ENCODE measurements at places on chromosomes 4 and X. TPM values are rescaled to one million over a fixed set of nuclear protein-coding genes. Genes with fewer than 3 reads are reported as not detected.

Gene RLIM
- total RNA-seq = 31.7 TPM

GRCh38 chr4:105436414-105436813 is 37.4 kb downstream of the PPA2 start:
- no peak for DNase-seq
- no peak overlapping the region for H3K27ac ChIP-seq
- no peaks in the 10 kb centered on the region for H3K27me3 ChIP-seq
- peaks cover 63% of the 10 kb centered on the region for H3K36me3 ChIP-seq

DNA sequence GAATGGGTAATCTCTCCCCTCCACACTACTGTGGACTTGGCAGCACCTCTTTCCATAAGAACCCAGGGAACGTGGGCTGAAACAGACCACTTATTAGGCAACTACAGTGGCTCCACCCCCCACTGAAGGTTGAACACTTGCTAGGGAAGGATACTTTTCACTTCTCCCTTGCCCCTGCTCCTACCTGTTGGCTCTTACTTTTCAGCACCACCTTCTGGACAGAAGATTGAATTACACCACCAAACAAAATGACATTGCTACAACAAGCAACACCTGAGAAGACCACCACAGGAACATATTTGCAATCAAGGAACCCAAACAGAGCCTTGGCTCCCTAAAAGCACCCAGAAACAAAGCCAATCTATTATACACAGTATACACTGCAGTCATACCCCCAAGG is 132.1 kb upstream of the CXCL13 start:
- H3K27ac ChIP-seq = no peak overlapping the region
- H3K4me3 ChIP-seq = no peak overlapping the region
- H3K27me3 ChIP-seq = no peaks in the 10 kb centered on the region
- no peaks in the 10 kb centered on the region for H3K36me3 ChIP-seq
- H3K4me1 ChIP-seq = no peaks in the 10 kb centered on the region

- no peaks in the 10 kb centered on the region for H3K27me3 ChIP-seq
- DNase-seq = no peak
- no peak overlapping the region for H3K4me3 ChIP-seq
Observed at GRCh38 chr4:5166377-5166776, 115.1 kb downstream of the STK32B start.

GRCh38 chrX:124234348-124234747 is 98.1 kb upstream of the TEX13D start:
- no peak overlapping the region for H3K27ac ChIP-seq
- no peak for DNase-seq
- H3K4me1 ChIP-seq = no peaks in the 10 kb centered on the region
- H3K36me3 ChIP-seq = no peaks in the 10 kb centered on the region

- no peak overlapping the region for H3K4me3 ChIP-seq
- H3K4me1 ChIP-seq = no peaks in the 10 kb centered on the region
- no peak for DNase-seq
- H3K27ac ChIP-seq = no peak overlapping the region
- no peaks in the 10 kb centered on the region for H3K36me3 ChIP-seq
Observed at GRCh38 chr4:77651820-77652219, 46.2 kb downstream of the CXCL13 start.

- H3K4me3 ChIP-seq = no peak overlapping the region
- no peak for DNase-seq
- H3K4me1 ChIP-seq = no peaks in the 10 kb centered on the region
- peaks cover 3% of the 10 kb centered on the region for H3K36me3 ChIP-seq
- H3K27me3 ChIP-seq = no peaks in the 10 kb centered on the region
Observed at GRCh38 chrX:110153244-110153643, 150.3 kb downstream of the TMEM164 start.

Gene EREG
- 1.1 TPM for total RNA-seq

- no peak overlapping the region for H3K27ac ChIP-seq
- H3K4me3 ChIP-seq = no peak overlapping the region
- H3K4me1 ChIP-seq = no peaks in the 10 kb centered on the region
Observed at GRCh38 chrX:130415201-130415600, 13.4 kb downstream of the RBMX2 start.

DNA sequence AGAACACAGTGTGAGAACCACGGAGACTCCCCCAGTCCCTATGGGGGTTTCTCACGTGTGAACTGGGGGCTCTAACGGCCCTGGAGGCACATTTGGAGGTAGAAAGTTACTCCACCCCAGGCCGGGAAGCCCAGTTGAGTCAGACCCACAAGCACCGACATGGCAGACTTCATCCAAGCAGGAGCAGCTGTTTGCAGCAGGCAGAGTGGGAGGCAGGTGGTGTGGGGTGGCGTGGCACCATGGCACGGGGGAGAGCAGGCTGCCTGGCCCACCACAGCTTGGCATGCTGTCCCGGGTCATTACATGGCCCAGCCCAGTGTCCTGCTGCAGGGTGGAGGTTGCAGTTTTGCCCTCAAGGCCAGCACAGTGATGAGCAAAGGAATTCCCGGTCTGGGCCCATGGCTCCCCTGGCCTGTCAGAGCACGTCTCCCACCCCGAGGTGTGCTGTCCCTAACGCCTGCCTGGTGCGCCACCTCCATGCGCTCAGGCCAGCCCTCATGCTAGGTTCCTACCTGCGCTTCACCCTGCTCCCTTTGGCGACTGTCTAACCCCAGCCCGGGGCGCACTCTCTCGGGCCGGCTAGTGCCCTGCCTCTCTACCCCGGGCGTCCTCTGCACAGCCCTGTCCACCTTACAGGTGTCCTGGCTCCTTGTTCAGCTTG is 90.6 kb upstream of the AFAP1 start:
- H3K27me3 ChIP-seq = no peaks in the 10 kb centered on the region
- no peak overlapping the region for H3K27ac ChIP-seq
- DNase-seq = no peak
- no peak overlapping the region for H3K4me3 ChIP-seq
- no peaks in the 10 kb centered on the region for H3K36me3 ChIP-seq

Gene BCOR
- total RNA-seq = 25.7 TPM

DNA sequence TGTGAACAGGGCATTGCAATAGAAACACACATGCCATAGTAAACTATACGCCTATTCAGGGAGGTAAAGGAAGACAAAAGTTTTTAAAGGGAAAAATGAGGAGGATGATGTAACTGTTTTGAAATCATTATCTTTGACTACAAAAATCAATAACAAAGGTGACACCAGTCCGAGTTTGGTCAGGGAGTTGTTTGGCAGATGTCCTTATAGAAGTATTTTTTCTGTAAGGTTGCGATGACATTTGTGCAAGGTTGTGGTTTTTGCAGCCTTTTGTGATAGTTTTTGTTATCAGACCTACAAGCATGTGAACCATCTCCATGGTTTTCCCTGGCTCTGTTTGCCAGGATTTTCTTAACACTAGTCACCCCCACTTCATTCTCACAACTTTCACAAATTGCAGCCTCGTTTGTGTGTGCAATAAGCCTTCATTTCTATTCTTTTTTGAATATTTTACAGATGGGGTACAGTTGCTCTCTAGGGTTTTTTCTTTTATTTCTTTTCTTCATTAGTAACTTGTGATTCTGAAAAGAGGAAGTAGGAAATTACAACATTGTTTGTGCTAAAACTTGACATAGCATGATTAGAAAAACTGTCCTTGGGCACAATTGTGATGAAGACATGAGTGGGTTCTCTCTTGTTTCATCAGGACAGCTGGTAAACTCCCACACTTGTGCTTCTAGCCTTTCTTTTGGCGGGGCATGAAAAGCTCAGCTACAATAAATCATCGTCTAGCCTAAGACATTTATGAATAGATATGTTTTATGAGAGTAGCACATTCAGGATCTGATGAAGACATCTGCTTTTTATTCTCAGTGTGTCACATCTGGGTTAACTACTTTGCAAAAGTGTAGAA is 60.2 kb upstream of the PNPLA4 start:
- no peaks in the 10 kb centered on the region for H3K27me3 ChIP-seq
- H3K4me1 ChIP-seq = no peaks in the 10 kb centered on the region

DNA sequence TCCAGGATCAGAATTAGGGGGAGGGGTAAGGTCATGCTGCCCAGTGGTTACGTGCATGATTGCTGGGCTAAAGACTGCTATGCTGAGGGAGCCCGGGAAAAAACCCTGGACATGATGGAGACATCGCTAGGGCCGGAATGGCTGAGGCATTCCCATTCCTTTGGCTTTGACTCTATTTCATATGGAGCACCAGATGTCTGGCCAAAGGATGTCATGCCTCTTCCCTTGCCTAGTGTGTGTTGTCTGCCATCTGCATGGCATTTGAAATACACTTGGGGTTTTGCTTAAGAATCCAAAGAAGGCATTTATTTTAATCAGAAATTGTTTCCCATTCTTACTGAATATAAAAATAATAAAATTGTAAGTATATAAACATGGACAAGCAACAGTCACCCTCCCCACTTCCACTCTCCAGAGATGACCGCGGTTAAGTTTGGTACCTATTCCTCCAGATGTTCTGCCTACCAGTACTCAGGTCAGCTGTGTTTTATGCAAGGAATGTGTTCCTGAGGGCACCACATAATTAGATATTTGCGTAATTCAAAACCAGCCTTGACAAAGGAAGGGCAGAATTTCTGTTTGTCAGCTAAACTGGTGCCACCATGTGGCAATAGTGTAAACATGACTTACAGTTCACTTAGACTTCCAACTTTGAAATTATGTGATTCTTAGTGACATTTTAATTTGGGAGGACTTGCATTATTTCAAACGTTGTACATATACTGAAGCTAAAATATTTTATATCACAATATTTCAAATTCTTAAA is 105.9 kb downstream of the CT47B1 start:
- H3K27ac ChIP-seq = no peak overlapping the region
- no peaks in the 10 kb centered on the region for H3K4me1 ChIP-seq
- DNase-seq = no peak
- H3K27me3 ChIP-seq = no peaks in the 10 kb centered on the region
- H3K4me3 ChIP-seq = no peak overlapping the region
- no peaks in the 10 kb centered on the region for H3K36me3 ChIP-seq

DNA sequence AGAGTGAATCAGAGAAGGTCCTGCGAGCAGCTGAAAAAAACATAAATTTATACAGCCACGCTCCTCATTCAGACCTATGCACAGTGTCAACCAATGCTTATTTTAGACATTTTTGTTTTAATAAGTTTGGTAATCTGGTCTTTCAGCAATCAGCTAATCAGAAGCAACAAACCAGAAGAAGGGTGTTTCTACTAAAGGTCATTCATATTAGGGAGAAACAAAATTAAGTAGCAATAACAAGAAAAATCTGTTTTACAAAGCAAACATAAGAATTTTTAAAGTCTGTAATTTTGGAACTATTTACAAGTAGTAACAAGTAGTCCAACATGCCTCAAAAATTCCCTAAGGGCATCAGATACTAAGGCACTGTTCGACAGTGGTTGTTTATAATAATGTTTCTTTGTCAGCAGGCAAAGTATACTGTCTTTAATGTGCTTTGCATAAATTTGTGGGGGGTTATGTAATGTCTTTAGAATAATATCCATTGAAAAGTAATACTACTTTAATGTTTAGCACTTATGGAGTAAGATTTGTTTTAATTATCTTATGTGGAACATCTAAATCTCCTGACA is 82.8 kb downstream of the PHOX2B start:
- H3K36me3 ChIP-seq = peaks cover 52% of the 10 kb centered on the region
- no peaks in the 10 kb centered on the region for H3K4me1 ChIP-seq
- no peaks in the 10 kb centered on the region for H3K27me3 ChIP-seq
- no peak overlapping the region for H3K4me3 ChIP-seq
- no peak overlapping the region for H3K27ac ChIP-seq
- DNase-seq = no peak

- no peaks in the 10 kb centered on the region for H3K36me3 ChIP-seq
- no peak overlapping the region for H3K4me3 ChIP-seq
- H3K27ac ChIP-seq = no peak overlapping the region
Observed at GRCh38 chr4:22485737-22486136, 30.1 kb downstream of the ADGRA3 start.

- no peak for DNase-seq
- no peak overlapping the region for H3K4me3 ChIP-seq
- no peaks in the 10 kb centered on the region for H3K27me3 ChIP-seq
- no peaks in the 10 kb centered on the region for H3K36me3 ChIP-seq
- H3K4me1 ChIP-seq = no peaks in the 10 kb centered on the region
- no peak overlapping the region for H3K27ac ChIP-seq
Observed at GRCh38 chrX:103913356-103914020, 48.9 kb upstream of the TMSB15B start.

GRCh38 chrX:2714551-2714950 is 23.5 kb downstream of the CD99 start:
- no peak for DNase-seq
- H3K27me3 ChIP-seq = no peaks in the 10 kb centered on the region
- H3K4me3 ChIP-seq = no peak overlapping the region
- H3K36me3 ChIP-seq = peaks cover 79% of the 10 kb centered on the region

GRCh38 chr4:166724369-166724768 is 509.9 kb downstream of the SPOCK3 start:
- no peaks in the 10 kb centered on the region for H3K4me1 ChIP-seq
- no peaks in the 10 kb centered on the region for H3K27me3 ChIP-seq
- no peak overlapping the region for H3K27ac ChIP-seq
- no peak for DNase-seq
- no peaks in the 10 kb centered on the region for H3K36me3 ChIP-seq

GRCh38 chr4:7736436-7737267 is 203.0 kb downstream of the AFAP1 start:
- no peaks in the 10 kb centered on the region for H3K36me3 ChIP-seq
- no peaks in the 10 kb centered on the region for H3K27me3 ChIP-seq
- H3K4me1 ChIP-seq = no peaks in the 10 kb centered on the region
- DNase-seq = peak; percentile 41
- no peak overlapping the region for H3K4me3 ChIP-seq

DNA sequence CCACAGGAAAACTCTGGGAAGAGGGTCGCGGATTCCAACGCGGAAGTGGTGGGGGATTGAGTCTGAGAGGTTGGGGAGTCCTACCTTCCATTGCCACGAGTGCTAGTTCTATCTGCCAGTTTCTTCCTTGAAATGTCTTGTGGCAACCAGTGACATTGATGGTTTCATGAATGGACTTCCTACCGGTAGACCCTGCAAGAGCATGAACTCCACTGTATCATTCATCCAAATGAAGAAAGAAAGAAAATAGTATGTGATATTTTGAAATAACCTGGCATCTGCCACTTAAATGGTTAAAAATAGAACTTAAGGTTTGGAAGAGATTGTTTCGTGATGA is 1.1 kb upstream of the SLC10A7 start:
- H3K36me3 ChIP-seq = no peaks in the 10 kb centered on the region
- peak overlapping the region; percentile 98 for H3K4me3 ChIP-seq
- no peak for DNase-seq
- H3K27me3 ChIP-seq = no peaks in the 10 kb centered on the region
- peak overlapping the region; percentile 87 for H3K27ac ChIP-seq
- H3K4me1 ChIP-seq = peaks cover 17% of the 10 kb centered on the region

GRCh38 chrX:120365320-120365719 is 3.4 kb downstream of the ATP1B4 start:
- H3K4me1 ChIP-seq = no peaks in the 10 kb centered on the region
- no peaks in the 10 kb centered on the region for H3K27me3 ChIP-seq
- peak; percentile 51 for DNase-seq
- H3K27ac ChIP-seq = no peak overlapping the region
- no peaks in the 10 kb centered on the region for H3K36me3 ChIP-seq

Gene ARSJ
- total RNA-seq = 8.4 TPM

GRCh38 chr4:174713821-174714220 is 115.2 kb downstream of the GLRA3 start:
- no peak overlapping the region for H3K27ac ChIP-seq
- DNase-seq = no peak
- H3K4me1 ChIP-seq = no peaks in the 10 kb centered on the region
- no peaks in the 10 kb centered on the region for H3K27me3 ChIP-seq

GRCh38 chrX:70092247-70092646 is 30.0 kb downstream of the OTUD6A start:
- H3K27me3 ChIP-seq = no peaks in the 10 kb centered on the region
- H3K27ac ChIP-seq = no peak overlapping the region
- DNase-seq = no peak
- H3K4me3 ChIP-seq = no peak overlapping the region
- H3K36me3 ChIP-seq = no peaks in the 10 kb centered on the region

- H3K27ac ChIP-seq = no peak overlapping the region
- no peaks in the 10 kb centered on the region for H3K27me3 ChIP-seq
Observed at GRCh38 chr4:158255727-158256324, 45.5 kb downstream of the TMEM144 start.

Gene RADX
- total RNA-seq = 3.7 TPM

Gene RTL9
- total RNA-seq = not detected
